ENCODE measurements at places on chromosomes 16 and 17.

DNA sequence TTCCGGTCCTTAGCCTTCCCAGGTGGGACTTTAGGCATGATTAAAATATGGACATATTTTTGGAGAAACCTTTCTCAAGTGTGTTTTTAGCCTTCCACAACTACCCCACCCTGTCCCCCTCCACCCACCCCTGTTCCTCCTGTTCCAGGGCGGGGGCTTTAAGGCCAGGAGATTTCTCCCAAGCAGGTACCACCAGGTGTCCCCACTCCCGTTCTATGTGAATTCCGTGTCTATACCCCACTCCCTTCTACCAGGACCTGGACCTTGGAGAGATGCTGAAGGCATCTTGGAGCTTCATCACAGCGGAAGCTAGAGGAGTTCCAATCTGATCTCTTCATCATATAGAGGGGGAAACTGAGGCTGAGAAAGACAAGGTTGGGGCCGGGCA lies 9.7 kb downstream of the CA4 start:
- DNase-seq = no peak

- DNase-seq = no peak
Measured at GRCh38 chr16:86075488-86075785, 176.5 kb downstream of the IRF8 start.

GRCh38 chr16:31451681-31452351 lies 7.5 kb upstream of the ARMC5 start:
- peak; percentile 79 for DNase-seq

- no peak for DNase-seq
Measured at GRCh38 chr17:38815576-38816193, 9.4 kb downstream of the CWC25 start.

DNA sequence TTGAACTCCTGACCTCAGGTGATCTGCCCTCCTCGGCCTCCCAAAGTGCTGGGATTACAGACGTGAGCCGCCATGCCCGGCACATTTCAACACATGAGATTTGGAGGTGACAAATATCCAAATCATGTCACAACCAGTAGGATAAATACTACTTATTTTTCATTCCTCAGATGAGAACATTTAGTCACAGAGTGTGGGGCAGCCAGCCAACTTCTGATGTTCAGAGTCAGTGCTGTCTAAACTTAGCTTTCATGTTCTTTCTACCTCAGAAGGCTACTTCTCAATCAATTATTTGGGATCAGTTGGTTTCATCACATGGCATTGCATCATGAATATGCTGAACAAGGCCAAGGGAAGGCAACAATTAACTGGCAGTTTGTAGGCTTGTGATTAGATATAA lies 134.5 kb downstream of the CDH13 start:
- no peak for DNase-seq

DNA sequence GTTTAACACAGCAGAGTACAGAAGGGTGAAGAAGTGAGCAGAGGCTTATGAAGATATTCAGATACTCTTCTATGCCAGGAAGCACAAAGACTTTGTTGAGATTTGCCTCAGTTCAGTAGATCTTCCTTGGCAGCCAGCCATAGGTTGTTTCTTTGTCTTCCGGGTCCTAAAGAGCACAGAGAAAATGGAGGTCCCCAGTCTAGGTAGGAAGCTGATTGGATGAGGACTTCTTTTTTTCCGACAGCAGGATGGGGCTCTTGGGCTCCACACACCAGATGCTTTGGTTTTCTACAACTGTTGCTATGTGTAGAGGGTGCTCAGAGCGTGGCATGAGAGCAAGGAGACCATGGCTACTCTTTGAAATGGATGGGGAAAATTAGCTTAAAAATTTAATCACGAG lies 8.3 kb upstream of the CDC6 start:
- no peak for DNase-seq

DNA sequence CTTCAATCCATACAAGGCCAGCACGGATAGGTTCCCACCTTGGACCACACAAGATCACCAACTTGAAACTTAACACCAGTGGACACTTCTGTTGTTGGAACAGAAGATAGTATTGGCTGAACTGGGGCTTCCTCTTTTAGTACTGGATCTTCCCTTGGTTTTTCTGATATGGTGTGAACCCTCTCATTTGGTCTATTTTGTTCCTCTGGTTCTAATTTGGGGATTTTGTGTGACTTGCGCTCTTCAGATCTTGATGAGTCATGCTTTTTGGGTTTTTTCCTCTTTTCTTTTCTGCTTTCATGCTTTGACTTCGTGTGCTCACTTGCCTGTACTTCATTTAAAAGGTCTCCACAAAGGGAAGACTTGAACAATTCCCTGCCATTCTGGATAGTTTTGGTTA lies 39.0 kb downstream of the SOST start:
- no peak for DNase-seq

GRCh38 chr17:66989076-66989475 lies 24.6 kb downstream of the CACNG4 start:
- no peak for DNase-seq
